ENCODE measurements at places on chromosomes 1 and 21. TPM values are rescaled to one million over a fixed set of nuclear protein-coding genes. Genes with fewer than 3 reads are reported as not detected.

PRR9 gene
- not detected for total RNA-seq

- H3K4me3 ChIP-seq, result no peak overlapping the region
- H3K27me3 ChIP-seq, result no peaks in the 10 kb centered on the region
- no peak overlapping the region for H3K27ac ChIP-seq
- peaks cover 6% of the 10 kb centered on the region for H3K36me3 ChIP-seq
- DNase-seq, result no peak
Observed at GRCh38 chr21:26977746-26978145, 10.9 kb upstream of the ADAMTS5 start.

GRCh38 chr21:45034556-45035476 lies 39.6 kb upstream of the ADARB1 start:
- DNase-seq, result no peak
- no peak overlapping the region for H3K27ac ChIP-seq
- H3K36me3 ChIP-seq, result peaks cover 9% of the 10 kb centered on the region
- H3K27me3 ChIP-seq, result peaks cover 18% of the 10 kb centered on the region
- no peak overlapping the region for H3K4me3 ChIP-seq

GRCh38 chr1:160850993-160851392 lies 11.7 kb downstream of the CD244 start:
- H3K27ac ChIP-seq, result no peak overlapping the region
- no peak for DNase-seq
- H3K4me1 ChIP-seq, result no peaks in the 10 kb centered on the region
- no peak overlapping the region for H3K4me3 ChIP-seq
- H3K27me3 ChIP-seq, result no peaks in the 10 kb centered on the region

DNA sequence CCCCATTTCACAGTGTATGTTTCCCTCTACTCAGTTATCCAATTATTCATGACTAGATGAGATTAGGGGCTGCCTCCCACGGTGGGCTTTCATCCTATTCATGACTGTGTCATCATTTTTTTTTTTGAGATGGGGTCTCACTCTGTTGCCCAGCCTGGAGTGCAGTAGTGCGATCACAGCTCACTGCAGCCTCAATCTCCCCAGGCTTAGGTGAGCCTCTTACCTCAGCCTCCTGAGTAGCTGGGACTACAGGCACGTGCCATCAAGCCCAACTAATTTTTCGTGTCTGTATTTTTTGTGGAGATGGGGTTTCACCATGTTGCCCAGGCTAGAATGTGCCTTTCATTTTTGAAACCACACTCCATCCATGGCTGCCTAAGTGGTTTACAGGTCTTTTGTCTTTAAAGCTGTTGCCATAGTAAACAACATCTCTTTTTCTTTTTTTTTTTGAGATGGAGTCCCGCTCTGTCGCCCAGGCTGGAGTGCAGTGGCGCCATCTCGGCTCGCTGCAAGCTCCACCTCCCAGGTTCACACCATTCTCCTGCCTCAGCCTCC lies 60.0 kb downstream of the PIK3CD start:
- no peaks in the 10 kb centered on the region for H3K27me3 ChIP-seq
- peaks cover 25% of the 10 kb centered on the region for H3K4me1 ChIP-seq
- no peak overlapping the region for H3K4me3 ChIP-seq
- DNase-seq, result no peak
- H3K36me3 ChIP-seq, result peaks cover 12% of the 10 kb centered on the region

DNA sequence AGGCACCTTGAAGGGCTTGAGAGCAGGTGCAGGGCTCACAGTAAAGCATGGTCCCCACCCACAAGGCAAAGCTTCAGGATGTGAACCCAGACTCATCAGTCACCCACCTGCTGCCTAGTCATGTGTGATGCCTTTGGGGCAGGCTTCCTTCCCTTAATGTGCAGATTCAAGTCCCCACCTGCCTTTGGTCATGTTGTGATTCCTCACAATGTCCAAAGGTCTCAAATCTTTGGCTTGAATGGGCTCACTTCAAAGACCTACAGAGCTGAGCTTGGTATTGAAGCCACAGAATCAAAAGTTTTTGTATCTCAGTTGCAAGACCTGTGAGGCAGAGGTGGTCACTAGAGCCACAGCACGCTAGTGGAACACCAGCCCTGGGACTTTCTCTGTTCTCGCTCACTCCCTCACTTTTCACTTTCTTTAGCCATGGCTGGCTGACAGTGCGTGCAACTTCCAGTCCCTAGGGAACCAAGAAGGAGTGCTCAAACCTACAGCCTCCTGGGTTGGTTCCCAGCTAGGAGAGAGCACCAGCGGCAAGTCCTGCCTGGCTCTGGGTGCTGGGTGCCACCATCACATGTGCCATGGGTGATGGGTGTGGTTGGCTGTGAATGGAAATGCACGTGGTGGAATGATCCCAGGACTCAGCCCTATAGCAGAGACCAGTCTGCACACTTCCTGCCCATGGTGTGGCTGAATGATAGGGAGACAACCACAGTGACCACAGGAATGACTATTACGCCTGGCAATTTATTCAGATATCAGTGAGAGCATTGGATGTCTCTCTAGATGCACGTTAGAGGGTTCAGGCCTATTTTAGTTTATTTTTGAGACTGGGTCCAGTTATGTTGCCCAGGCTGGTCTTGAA lies 26.4 kb upstream of the CLIC6 start:
- H3K4me1 ChIP-seq, result peaks cover 5% of the 10 kb centered on the region
- no peak for DNase-seq
- peaks cover 6% of the 10 kb centered on the region for H3K27me3 ChIP-seq

DNA sequence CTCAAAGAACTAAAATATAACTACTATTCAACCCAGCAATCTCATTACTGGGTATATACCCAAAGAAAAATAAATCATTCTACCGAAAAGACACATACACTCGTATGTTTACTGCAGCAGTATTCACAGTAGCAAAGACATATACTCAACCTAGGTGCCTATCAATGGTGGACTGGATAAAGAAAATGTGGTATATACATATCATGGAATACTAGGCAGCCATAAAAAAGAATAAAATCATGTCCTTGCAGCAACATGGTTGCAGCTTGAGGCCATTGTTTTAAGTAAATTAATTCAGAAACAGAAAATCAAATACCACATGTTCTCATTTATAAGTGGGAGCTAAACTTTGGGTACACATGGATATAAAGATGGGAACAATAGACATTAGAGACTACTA lies 266.2 kb upstream of the POU3F1 start:
- H3K36me3 ChIP-seq, result peaks cover 7% of the 10 kb centered on the region
- DNase-seq, result no peak
- no peak overlapping the region for H3K27ac ChIP-seq
- no peaks in the 10 kb centered on the region for H3K27me3 ChIP-seq
- H3K4me3 ChIP-seq, result no peak overlapping the region
- H3K4me1 ChIP-seq, result no peaks in the 10 kb centered on the region

CD244 gene
- not detected for total RNA-seq

DNA sequence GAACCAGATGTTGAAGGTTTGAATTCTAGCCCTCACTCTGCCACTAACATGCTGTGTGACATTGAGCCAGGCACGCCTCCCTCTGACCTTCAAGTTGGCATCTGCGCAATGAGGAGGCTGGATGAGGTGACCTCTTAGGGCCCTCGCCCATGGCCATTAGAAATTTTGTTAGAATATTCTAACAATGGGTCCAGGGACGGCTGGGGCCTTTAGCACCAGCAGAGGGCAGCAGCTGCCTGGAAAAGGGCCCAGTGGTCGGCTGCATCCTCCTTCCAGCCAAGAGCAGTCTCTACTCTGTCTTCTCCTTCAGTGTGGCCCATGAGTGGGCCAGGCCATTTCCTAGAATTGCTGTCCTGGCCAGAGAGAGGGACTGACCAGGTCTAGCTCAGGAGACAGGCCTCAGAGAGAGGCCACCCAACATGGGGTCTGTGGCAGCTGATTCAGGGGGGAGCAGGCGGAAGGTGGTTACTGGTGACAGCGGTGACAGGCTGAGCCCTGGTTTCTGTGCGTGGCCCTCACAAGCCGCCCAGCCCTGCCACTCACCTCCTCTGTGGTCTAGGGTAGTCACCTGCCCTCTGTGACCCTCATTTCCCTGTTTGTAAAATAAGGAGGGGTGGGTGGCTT lies 101.3 kb upstream of the ACTL8 start:
- H3K4me1 ChIP-seq, result no peaks in the 10 kb centered on the region
- no peak overlapping the region for H3K27ac ChIP-seq
- H3K4me3 ChIP-seq, result no peak overlapping the region
- H3K27me3 ChIP-seq, result no peaks in the 10 kb centered on the region
- H3K36me3 ChIP-seq, result peaks cover 21% of the 10 kb centered on the region

DNAJC6 gene
- 6.0 TPM for total RNA-seq

DNA sequence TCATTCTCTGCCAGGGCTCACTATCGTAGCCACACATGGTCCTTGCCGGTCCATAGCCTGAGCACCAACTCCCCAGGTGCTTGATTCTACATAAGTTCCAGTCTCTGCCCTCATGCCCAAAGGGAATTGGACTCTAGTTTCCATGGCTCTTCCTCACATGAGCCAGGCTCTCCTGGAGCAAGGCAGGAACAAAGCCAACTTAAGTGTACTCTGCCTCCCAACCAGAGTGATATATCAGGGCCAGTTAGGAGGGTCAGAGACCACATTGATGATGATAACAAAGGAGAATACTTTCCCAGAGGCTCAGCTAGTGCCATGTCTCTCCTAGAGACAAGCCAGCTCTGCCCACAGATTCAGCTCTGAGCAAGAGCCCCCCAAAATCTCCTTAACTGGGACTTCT lies 70.9 kb downstream of the ERI3 start:
- peaks cover 13% of the 10 kb centered on the region for H3K36me3 ChIP-seq
- H3K4me3 ChIP-seq, result no peak overlapping the region
- no peak for DNase-seq
- no peak overlapping the region for H3K27ac ChIP-seq

GRCh38 chr1:214542275-214543199 lies 8.9 kb downstream of the PTPN14 start:
- H3K4me1 ChIP-seq, result peaks cover 64% of the 10 kb centered on the region
- H3K36me3 ChIP-seq, result peaks cover 2% of the 10 kb centered on the region
- DNase-seq, result no peak

DNA sequence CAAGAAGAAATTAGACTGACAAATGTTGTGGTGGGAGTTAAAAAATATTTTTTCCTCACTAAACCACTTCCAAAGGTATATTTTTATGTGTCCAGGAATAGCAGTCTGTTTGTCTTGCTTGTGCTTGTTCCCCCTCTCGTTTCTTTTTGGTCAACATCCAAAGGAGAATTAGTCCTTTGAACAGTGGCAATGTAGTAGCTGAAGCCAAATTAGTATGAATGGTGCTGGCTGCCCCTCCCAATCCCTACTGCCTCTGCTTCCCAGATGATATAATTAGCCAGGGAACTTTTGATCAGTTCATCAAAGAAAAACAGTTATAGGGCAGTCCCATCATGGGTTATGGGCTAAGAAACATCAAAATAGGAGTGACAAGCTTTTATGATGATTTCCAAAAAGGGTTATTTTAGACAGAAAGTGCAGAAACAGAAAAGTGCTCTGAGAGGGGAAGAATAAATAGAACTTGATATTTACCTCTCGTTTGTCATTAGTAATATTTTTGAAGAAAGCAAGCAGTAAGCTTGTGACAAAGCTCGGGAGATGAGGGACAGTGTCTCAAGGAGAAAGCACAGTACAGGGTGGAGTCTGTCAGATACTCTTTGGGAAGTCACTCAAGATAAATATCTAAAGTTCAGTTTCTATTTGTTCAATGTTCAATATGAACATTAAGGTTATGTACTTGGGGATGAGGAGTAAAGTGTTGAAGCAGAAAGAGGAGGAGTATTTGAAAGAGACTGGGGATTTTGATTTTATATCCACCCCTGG lies 239.1 kb downstream of the HLX start:
- no peak overlapping the region for H3K4me3 ChIP-seq
- 0 out of 2 replicates have a peak, but pooled peaks cover 4% of the 10 kb centered on the region for H3K4me1 ChIP-seq
- peaks cover 3% of the 10 kb centered on the region for H3K36me3 ChIP-seq

DNA sequence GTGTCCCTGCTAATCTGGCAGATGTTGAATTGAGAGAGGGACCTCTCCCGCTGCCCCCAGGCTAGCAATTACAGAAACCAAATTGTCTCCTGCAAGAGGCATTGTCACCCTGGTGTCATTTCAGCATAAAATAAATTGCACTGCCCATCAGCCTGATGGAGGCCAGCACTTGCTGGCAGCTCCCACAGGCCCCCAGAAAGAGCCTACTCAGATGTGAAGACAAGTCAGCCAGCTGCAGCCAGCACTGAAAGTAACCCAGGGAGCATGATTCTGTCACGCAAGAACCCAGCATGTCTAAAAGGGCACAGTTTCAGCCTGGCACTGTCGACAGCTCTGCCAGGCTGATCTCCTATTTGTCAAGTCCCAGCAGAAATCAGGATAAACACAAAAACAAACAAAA lies 110.3 kb upstream of the CTTNBP2NL start:
- H3K27ac ChIP-seq, result no peak overlapping the region
- H3K27me3 ChIP-seq, result peaks cover 10% of the 10 kb centered on the region
- H3K4me1 ChIP-seq, result no peaks in the 10 kb centered on the region
- H3K4me3 ChIP-seq, result no peak overlapping the region
- DNase-seq, result no peak
- no peaks in the 10 kb centered on the region for H3K36me3 ChIP-seq

- H3K27me3 ChIP-seq, result no peaks in the 10 kb centered on the region
- no peak overlapping the region for H3K27ac ChIP-seq
- DNase-seq, result no peak
- H3K36me3 ChIP-seq, result no peaks in the 10 kb centered on the region
Observed at GRCh38 chr1:116125758-116126157, 14.6 kb downstream of the MAB21L3 start.

Measured in WTC11 (cell line).